NCI-H2107 (cell line): ENCODE measurements at places on chromosomes 11 and 22.

GRCh38 chr11:34457607-34458006, 18.9 kb downstream of the CAT start:
- DNase-seq = no peak

- DNase-seq = no peak
These were observed 47.7 kb downstream of the GAB4 start for GRCh38 chr22:16960220-16960883.

- no peak for DNase-seq
These were observed 7.6 kb downstream of the LRRC10B start for GRCh38 chr11:61516191-61516590.

GRCh38 chr11:19355601-19356000, 114.9 kb upstream of the E2F8 start:
- no peak for DNase-seq

DNA sequence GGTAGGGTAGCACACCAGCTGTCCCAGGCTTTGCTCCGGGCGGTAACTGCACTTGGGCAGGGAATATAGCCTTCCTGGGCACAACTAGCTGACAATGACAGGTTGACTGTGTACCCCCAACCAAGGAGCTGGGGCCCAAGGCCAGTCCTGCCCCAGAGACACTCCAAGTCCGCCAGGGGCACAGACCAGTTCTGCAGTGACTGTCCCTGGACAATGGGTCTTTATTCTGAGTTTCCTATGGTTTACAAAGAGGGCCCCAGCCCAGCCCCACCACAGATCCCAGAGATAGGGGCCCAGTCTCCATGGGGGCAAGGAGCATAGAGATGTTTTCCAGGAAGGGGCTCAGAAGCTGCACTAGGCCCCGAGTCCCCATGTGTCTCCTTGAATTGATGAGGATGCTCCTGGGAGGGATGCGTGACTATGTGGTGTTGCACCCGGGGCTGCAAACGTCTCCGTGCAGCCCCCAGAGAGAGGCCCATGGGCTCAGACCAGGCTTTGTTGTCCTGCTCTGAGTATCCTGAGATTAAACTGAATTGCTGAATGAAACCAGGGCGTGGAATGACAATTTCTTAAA, 48.4 kb downstream of the CD6 start:
- no peak for DNase-seq

DNA sequence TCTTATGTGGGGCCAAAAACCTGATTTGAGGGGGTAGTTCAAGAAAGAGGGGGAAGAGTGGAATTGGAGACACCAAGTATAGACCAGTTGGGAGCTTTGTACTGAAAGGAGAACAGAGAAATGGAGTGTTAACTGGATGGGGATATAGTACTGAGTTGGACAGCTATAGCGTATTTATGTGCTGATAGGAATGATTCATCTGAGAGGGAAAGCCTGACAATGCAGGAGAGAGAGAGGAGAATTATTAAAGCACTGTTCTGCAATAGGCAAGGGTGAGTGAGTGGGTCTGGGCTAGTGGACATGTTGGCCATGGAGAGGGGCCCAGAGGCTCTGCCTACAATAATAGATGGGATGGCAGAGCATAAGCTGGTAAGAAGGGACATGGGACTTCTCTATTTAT, 52.9 kb upstream of the PITPNB start:
- DNase-seq = no peak

GRCh38 chr11:34549271-34549670, 35.7 kb upstream of the ELF5 start:
- no peak for DNase-seq

GRCh38 chr22:50169181-50169759, 1.3 kb upstream of the PANX2 start:
- no peak for DNase-seq

GRCh38 chr11:110126936-110127335, 33.7 kb downstream of the ZC3H12C start:
- no peak for DNase-seq
